ENCODE measurements at places on chromosomes 1 and 21.

GRCh38 chr1:108179018-108179417, 21.1 kb downstream of the SLC25A24 start:
- no peak for DNase-seq

GRCh38 chr1:30735668-30736498, 12.5 kb upstream of the MATN1 start:
- DNase-seq, result no peak

DNA sequence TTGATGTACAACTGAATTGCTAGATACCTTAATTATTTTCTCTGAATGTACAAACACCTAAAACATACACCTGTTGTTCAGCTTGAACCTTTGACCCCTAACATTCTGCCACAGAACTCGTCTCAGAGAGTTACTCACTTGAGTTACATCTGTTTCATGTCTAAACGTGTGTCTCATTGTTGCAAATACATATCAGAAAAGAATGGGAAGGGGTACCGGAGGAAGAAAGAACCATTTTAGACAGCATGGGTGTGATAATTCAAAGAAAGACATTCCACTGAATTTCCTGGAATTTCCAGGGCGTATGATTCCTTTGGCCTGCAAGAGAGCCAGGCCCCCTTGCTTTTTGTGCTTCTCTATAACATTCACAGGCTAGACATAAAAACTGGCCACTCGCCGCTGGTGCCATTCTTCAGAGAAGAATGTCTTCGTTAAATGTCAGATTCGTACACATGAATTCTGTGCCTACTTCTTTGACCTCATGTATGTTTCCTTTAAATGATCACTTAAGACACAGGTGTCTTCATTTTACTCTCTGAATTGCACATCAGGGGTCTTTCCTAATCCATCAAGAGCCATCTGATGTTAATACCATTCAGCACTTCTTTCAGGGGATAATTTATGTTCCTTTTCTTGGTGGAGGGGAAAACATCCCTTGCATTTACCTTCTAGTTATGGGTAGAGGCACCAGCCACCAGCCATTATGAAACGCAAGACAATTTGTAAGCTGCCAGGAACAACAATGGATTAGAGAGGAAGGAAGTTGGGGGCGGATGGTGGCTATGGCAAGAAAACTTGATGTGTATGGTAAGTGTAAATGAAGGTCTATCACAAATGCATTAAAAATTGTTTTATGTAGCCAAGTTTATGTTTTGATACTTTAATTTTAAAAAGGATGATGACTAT, 12.7 kb downstream of the ATF3 start:
- no peak for DNase-seq

GRCh38 chr1:234918961-234919761, 209.5 kb downstream of the TOMM20 start:
- no peak for DNase-seq

DNA sequence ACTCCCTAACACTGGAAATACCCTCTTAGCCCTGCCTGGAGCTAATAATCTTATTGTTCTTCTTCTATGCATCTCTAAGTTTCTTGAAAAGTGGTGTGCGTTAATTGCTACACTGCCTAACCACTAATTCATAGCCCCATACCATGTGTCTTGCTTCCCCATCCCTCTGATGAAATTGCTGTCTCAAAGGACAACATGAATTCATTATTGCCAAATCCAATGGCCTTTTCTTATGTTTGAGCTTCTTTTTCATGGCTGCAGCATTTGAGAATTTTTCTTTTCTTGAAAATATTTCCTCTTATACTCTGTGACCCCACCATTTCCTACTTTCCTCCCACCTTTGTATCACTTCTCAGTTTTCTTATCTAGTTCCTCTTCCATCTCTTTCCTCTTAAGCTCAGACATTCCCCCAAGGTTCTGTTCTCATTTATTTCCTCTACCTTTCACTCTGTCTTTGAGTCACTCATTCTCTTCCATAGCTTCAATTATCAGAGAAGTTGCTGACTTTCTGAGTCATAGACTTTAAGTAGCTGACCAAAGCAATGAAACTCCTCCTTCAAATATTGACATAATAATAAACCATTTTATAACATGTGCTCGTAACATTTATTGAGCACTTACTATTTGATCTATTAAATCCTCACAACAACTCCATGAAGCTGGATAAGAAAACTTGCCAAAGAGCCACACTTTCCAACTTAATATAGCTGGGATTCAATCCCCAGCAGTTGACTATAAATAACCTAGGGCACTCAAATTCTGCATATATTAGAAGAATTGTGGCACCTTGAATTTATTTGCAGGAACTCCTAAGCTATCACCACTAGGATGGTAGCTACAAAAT, 35.5 kb upstream of the ATP6V1G3 start:
- DNase-seq, result peak; percentile 63

DNA sequence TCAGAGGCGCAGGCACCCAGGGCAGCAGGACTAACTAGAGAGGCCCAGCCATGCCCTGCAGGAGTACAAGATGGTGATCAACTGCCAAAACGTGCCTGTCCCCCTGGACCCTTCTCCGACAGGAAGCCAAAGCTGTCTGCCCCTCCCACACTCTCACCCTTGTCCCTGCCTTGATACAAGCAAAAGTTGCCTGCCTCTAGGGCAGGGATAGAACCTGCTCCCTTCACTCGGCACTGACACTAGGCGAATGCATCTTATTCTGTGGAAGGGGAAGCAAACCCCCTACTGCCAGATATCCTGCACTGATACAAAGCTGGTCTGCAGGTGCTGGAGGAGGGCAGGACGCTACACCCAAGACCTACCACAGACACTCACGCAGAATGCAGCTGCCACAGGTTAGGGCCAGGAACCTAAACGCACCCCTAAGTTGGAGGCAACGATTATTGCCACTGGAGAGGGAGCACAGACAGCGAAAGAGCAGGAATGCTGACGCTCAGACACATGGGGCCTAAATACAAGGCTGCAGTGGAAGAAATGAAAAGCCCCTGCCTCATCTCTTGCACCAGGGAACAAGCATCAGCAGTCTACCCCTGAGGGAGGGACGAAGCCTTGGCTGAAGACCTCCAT, 3.7 kb downstream of the TARBP1 start:
- DNase-seq, result no peak

DNA sequence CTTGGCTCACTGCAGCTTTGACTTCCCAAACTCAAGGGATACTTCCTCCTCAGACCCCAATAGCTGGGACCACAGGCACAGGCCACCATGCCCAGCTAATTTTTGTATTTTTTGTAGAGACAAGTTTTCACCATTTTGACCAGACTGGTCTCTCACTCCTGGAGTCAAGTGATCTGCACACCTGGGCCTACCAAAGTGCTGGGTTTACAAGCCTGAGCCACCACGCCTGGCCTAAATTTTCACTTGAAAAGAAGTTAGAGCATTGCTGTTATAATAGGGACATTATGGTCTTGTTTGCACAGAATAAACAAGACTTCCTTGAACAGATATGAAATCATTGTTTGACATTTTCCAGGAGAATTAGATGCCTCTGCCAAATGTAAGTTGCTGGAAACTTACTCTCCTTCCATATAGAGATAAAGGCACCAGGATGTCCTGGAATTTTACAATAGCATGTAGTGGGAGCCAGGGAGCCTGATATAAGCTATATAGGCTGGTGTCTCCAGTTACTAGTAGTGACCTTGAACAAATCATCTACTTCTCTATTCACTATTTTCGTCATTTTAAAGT, 16.9 kb downstream of the SLC35A3 start:
- DNase-seq, result no peak

DNA sequence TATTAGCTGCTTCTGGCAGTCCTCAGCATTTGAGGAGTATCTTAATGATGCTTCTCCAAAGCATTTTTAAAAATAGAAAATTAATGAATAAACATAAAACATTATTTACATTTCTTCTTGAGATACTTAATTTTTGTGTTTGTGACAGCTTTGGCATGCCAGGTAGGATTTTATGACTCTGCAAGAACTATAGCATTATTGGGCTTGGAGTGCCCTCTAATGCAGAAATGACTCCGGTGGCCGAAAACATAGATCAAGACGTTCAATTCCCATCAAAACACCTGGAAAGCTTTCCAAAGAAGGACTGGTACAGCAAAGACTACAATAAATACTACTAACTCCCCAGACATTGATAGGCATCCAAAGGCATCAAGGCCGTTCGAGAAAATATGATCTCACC, 366.4 kb upstream of the CXADR start:
- DNase-seq, result no peak

- DNase-seq, result no peak
Measured at GRCh38 chr1:221801773-221802516, 60.1 kb upstream of the DUSP10 start.

GRCh38 chr1:245614476-245614875, 459.7 kb downstream of the KIF26B start:
- no peak for DNase-seq
